ENCODE measurements at places on chromosomes 13 and 19. TPM values are rescaled to one million over a fixed set of nuclear protein-coding genes. Genes with fewer than 3 reads are reported as not detected.

GRCh38 chr13:34719060-34719875, 222.8 kb upstream of the NBEA start:
- DNase-seq = no peak

- DNase-seq = no peak
These were observed 148.4 kb downstream of the AKAP11 start for GRCh38 chr13:42420304-42420703.

DNA sequence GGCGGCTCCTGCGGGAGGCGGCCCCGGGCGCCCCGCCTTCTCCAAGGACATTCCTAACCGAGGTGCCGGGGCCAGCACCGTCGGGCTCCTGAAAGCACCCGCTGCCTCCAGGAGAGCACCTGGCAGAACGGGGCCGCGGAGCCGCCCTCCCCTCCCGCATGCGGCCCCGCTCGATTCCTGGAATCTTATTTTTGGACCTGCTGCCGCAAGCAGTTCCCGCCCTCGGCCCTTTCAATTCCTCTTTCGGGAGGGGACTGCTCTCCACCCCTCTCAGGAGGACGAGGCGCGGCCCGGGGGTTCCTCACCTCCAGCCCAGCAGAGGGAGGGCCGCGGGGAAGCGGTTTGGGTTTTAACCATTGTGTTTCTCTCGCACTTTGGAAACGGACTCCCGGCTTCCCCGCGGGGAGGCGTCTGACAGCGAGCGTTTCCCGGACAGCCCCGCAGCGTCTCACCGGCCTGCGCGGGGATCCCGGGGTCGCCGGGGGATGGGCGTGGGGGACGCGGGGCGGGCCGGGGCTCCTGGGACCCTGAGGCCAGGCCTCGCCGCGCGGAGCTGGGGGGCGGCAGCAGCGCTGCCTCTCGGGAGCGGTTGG, 849 bp downstream of the GAS6 start:
- no peak for DNase-seq

DNA sequence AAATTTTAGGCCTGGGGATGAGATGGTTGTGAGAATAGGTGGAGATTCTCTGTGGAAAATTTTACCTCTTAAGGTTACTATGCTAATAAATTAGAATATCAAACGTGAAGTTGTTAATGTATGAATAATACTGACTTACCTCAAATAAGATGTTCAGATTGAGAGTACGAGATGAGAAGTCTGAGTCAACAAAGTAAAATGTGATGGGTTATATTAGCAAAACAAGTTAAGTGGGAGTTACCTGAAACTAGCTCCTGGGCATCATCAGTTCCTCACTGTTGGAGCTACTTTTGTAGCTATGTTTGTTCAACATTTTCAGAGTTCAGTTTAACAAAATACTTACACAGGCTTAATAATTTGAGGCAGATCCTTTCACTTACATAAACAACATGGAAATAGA, 108.6 kb downstream of the PIBF1 start:
- DNase-seq = no peak

VSTM1 gene
- polyA plus RNA-seq = not detected

- DNase-seq = no peak
These were observed 8.6 kb downstream of the FGF22 start for GRCh38 chr19:648305-648704.

DNA sequence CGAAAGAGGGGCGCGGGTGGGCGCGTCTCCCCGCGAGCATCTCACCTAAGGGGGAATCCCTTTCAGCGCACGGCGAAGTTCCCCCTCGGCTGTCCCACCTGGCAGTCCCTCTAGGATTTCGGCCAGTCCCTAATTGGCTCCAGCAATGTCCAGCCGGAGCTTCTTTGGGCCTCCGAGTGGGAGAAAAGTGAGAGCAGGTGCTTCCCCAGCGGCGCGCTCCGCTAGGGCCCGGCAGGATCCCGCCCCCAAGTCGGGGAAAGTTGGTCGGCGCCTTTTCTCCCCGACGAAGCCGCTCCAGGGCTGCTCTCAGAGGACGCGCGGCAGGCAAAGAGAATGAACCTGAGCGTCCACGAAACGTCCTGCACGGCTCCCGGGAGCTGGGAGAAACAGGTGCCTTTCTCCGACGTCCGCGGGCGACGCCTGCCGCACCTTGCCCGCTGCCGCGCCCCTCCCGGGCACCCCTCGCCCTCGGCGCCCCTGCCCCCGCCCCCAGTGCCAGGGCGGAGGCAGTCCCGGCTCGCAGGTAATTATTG, 366 bp upstream of the KL start:
- peak; percentile 41 for DNase-seq

FPR1 gene
- 0.58 TPM for polyA plus RNA-seq

FUT2 gene
- 3.5 TPM for polyA plus RNA-seq

DNA sequence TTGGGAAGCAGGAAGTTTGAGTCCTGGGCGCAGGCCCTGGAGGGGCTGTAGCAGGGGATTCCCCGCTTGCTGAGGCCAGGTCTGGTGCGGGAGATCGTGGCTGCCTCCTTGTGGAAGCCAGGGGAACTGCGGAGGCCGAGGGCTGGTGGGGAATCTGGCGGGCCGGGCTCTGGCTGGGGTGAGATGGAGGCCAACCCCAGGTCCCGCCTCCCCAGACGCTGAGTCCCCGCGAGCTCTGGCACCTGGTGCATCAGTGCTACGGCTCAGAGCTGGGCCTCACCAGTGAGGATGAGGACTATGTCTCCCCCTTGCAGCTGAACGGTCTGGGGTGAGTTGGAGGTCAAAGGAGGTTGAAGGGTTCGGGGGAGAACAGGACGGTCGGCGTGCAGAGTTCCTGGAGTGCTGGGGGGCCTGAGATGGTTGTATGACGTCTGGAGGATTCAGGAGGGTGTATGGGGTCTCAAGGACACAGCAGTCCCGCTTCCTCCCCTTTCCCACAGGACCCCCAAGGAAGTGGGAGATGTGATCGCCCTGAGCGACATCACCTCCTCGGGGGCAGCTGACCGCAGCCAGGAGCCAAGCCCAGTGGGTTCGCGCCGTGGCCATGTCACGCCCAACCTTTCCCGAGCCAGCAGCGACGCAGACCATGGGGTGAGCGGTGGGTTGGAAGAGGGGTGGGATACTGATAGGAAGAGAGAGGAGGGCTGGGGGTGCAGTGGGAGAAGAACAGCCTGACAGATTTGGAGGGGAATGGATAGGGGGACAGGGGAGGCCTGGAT, 13.1 kb downstream of the GRAMD1A start:
- DNase-seq = peak; percentile 33

GRCh38 chr19:19460258-19460731, 54.8 kb downstream of the GATAD2A start:
- DNase-seq = no peak

DNA sequence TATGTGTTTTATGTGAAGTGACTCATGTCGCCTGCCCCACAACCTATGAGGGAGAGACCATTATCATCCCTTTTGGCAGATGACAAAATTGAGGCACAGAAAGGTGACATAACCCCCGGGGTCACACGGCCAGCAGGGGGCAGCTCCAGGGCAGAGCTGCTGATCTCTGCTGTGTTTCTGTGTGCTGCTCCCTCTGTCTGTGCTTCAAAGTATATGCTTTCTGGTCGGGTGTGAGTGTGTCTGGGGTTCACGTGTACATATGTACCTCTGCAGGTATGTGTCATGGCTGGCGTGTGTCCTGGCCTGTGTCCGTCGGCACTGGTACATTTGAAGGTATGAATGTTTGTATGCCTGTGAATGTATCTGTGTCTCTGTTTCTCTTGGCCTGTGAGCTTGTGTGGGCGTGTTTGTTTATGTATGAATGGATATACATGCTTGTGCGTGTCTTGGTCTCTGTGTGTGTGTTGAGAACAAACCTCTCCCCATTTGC, 7.1 kb downstream of the LIPE start:
- DNase-seq = no peak

GRCh38 chr13:27037571-27037970, 134.0 kb downstream of the USP12 start:
- no peak for DNase-seq

VPS36 gene
- polyA plus RNA-seq = 70.7 TPM

- peak; percentile 78 for DNase-seq
These were observed 40.7 kb upstream of the MEDAG start for GRCh38 chr13:30865123-30866049.

GRCh38 chr19:7385062-7385461, 36.3 kb downstream of the ARHGEF18 start:
- no peak for DNase-seq

DNA sequence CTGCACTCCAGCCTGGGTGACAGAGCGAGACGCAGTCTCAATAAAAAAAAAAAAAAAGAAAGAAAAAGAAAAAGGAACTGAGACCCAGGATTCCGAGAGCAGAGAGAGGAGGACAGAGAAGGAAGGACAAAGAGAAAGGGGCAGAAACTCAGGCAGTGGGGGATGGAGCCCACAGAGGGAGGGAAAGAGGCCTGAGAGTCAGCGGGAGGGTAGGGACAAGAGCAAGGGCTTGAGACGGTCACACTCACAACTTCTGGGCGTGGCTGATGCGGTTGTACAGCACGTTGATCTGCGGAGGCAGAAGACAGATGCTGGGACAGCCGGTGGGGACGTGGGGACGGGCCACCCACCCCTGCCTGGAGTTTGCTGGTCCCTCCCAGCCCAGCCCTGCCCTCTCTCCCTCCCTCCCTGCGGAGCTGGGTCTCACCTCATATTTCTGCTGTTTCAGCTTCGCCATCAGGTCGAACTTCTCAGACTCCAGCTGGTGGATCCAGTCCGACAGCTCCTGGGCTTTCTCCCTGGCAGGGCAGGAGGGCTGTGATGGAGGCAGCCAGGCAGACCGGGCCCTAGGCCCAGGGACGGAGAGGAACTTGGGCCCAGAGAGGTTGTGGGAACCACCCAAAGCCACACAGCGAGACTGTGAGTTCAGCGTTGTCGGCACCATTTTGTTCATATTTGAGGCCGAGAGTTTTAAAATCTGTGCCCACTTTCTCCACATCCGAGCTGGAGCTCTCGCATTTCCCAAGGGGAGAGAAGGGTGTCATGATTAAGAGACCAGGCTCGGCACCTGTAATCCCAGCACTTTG, 15.2 kb downstream of the TNNT1 start:
- DNase-seq = no peak

ACER1 gene
- polyA plus RNA-seq = not detected

ZNF823 gene
- polyA plus RNA-seq = 13.4 TPM

BCL2L12 gene
- 20.7 TPM for polyA plus RNA-seq

PSG11 gene
- polyA plus RNA-seq = not detected

- peak; percentile 14 for DNase-seq
These were observed 725 bp downstream of the ZNF682 start for GRCh38 chr19:20038358-20039202.

- no peak for DNase-seq
These were observed 4.0 kb downstream of the P2RY11 start for GRCh38 chr19:10115392-10116084.

GRCh38 chr13:48066310-48066989, 28.5 kb downstream of the MED4 start:
- DNase-seq = no peak

CEACAM20 gene
- polyA plus RNA-seq = not detected

DNA sequence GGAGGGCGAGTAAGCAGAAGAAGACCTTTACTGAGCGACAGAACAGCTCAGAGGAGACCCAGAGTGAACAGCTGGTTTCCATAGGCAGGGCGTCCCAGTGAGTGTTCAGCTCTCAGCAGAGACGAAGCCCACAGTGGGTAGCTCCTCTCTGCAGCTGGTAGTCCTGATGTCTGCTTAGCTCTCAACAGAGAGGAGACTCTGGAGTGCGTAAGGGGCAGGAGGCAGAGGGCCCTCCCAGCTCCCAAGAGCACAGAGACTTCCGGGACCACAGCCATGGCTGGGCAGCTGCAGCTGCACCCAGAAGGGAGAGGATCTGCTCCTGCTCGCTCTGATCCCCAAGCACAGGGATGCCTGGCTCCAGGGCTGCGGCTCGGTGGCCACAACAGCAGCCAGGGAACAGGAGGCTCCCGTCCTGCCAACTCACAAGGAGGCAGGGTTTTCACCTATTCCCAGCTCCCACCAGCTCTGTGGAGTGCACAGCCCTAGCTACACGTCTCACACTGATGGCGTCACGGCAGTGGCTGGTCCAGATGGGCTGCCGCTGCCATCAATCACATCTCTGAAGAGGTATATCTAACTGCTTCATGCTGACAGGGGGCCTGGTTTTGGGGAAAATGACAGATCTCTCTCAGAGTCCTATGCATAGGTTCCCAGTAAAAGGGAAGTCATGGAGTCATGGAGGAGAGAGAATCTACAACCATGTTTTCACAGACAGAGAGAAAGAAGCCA, 2660.1 kb upstream of the PCDH20 start:
- no peak for DNase-seq

ZNF880 gene
- 31.7 TPM for polyA plus RNA-seq

- DNase-seq = no peak
These were observed 263.7 kb upstream of the PCDH9 start for GRCh38 chr13:67493835-67494234.

CLEC11A gene
- polyA plus RNA-seq = 22.3 TPM

All from left kidney (tissue), 8 donors.